ENCODE measurements at places on chromosomes 6 and 20.

GRCh38 chr20:45592574-45593189 is 13.6 kb upstream of the WFDC8 start:
- no peak for DNase-seq

DNA sequence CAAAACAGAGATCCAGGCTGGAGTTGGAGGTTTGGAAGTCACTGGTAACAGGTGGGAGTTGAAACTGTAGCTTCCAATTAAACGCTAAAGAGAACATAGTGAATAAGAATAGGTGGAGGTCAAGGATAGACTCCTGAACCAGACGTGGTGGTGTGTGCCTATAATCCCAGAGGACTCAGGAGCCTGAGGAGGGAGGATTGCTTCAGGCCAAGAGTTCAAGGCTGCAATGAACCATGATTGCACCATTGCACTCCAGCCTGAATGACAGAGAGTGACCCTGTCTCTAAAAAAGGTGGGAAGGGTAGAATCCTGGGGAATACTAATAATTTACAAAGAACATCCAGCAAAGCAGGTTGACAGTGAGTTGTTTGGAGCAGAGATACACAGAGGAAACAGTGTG is 13.6 kb downstream of the NRSN1 start:
- no peak for DNase-seq

- DNase-seq: no peak
Measured at GRCh38 chr6:4466769-4467480, 309.3 kb upstream of the CDYL start.

DNA sequence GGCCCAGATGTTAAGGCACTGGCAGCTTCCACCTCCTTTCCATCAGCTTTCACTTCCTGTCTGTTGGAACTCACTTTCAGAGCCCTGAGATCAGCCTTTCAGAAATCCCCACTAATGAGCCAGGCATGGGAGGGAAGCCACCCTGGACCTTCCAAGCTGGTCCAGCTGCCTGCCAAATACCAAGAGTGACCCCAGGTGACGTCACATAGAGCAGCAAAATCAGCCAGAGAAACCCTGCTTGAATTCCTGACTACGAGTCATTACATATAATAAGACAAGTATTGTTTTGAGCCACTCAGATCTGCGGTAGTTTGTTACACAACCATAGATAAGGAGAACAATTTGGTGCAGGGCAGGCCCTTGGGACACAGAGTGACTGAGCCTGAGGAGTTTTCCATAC is 556.0 kb upstream of the JAG1 start:
- DNase-seq: no peak

- no peak for DNase-seq
Measured at GRCh38 chr6:41917528-41917927, 3.4 kb downstream of the MED20 start.

DNA sequence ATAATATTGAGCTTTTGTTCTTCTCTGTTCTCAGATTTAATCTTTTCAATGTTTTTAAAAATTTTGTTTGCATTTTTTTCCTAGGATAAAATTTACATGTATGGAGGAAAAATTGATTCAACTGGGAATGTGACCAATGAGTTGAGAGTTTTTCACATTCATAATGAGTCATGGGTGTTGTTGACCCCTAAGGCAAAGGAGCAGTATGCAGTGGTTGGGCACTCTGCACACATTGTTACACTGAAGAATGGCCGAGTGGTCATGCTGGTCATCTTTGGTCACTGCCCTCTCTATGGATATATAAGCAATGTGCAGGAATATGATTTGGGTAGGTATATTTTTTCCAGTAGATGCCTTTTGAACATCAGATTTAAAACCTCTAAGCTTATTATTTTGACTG is 89.8 kb downstream of the ATRN start:
- DNase-seq: no peak

DNA sequence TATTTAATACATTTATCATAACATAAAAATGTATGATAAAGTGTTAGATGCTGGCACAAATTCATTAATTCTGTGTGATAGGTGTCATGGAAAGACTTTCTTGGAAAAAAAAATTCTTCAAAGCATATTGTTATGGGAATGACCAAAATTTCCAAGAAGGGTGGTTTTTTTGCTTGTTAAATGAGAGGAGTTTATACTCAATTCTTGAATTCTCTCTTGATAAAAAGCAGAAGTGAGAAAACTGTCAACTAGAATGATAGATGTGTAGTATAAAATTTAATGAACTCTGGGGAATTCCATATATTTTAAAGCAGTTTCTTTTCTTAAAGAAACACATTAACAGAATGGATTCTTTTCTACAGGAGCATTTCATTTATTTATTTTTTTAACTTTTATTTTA is 62.0 kb upstream of the SNAP91 start:
- DNase-seq: no peak

DNA sequence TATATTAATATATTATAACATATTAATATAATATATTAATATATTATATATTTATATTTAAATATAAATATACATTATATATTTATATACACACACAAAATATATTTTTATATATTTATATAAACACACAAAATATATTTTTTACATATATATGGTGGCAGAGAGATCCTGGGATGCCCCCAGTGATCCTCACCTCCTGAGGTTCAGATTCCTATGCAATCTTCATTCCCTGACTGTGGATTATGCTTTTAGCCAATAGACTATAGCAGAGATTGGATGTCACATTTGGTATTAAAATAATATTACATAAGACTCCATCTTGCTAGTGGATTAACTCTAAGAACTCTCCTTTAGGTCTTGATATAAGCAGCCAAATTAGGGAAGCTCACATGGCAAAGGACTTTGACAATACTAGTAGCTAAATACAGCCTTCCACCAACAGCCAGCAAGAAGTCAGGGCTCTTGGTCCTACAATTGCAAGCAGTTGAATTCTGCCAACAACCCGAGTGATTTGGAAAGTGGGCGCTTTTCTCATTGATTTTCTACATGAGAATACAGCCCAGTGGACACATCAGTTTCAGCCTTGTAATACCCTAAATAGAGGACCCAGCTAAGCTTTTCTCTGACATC is 681.0 kb downstream of the C6orf118 start:
- DNase-seq: no peak

DNA sequence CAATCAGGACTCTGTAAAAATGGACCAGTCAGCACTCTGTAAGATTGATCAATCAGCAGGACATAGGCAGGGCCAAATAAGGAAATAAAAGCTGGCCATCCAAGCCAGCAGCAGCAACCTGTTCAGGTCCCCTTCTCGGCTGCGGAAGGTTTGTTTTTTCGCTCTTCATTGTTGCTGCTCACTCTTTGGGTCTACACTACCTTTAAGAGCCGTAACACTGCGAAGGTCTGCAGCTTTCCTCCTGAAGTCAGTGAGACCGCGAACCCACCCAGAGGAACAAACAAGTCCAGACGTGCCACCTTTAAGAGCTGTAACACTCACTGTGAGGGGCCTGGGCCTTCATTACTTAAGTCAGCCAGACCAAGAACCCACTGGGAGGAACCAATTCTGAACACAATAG is 223.2 kb upstream of the EXOC2 start:
- DNase-seq: no peak

DNA sequence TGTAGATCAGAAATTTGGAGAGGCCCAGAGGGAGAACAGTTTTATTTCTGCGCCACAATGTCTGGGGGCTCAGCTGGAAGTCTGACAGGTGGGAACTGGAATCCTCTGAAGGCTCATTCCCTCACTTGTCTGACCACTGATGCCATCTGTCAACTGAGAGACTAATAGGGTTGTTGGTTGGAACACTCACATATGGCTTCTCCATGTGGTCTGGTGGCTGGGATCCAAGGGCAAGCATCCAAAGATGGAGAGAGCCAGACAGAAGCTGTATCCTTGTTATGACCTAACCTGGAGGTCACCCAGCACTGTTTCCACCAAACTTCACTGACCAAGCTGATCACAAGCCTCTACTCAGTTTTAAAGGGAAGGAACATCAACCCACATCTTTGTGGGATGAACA is 117.9 kb upstream of the AKAP12 start:
- DNase-seq: no peak

DNA sequence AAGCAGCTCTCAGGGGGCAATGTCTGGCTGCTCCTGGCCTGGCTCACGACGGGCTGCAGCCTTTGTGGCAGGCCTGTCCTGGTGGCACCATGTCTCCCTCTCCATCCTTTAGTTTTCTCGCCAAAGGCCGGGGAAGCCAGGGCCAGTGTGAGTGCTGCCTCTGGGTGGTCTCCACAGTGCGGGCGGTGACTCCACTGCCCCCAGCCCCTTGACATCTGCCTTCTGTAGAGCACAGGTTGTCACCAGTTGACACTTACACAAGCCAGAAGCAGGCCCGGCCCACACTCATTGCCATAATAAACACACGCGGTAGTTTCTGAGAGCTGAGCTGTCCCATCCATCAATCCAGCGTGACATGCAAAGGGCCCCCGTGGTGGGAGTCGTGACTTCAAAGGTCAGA is 219.5 kb downstream of the TFAP2C start:
- DNase-seq: no peak

DNA sequence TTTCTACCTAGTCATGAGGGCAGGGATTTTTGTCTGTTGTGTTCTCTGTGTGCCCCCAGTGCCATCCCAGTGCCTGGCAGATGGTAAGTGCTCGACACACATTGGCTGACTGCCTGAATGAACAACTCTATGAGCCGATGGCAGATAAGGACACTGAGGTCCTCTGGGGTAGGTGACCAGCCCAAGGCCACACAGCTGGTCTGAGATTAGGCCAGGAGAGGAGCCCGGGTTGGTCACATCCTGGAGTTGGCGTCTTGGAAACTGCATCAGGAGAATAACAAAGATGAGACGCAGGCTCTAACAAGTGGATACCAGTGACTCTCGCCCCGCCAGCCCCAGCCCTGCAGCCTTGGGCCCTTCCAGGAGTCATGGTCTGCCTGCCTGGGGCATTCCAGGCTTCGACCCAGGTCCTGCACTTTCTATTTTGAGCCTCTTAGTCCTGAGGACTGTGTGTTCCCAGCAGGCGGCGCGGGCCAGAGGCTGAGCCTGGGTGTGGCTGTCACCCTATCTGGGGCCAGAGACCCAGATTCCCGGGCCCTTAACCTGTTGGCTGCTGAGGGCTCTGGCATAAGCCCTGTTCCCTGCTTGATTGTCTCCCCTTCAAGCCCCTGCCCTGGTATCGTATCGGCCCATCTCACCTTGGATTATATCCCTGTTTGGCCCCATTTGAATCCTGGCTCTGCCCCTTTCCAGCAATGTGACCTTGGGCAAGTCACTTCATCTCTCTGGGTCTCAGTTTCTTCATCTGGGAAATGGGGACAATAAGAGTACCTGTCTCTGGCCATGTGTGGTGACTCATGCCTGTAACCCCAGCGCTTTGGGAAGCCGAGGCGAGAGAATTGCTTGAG is 88.3 kb downstream of the CEBPB start:
- DNase-seq: no peak

DNA sequence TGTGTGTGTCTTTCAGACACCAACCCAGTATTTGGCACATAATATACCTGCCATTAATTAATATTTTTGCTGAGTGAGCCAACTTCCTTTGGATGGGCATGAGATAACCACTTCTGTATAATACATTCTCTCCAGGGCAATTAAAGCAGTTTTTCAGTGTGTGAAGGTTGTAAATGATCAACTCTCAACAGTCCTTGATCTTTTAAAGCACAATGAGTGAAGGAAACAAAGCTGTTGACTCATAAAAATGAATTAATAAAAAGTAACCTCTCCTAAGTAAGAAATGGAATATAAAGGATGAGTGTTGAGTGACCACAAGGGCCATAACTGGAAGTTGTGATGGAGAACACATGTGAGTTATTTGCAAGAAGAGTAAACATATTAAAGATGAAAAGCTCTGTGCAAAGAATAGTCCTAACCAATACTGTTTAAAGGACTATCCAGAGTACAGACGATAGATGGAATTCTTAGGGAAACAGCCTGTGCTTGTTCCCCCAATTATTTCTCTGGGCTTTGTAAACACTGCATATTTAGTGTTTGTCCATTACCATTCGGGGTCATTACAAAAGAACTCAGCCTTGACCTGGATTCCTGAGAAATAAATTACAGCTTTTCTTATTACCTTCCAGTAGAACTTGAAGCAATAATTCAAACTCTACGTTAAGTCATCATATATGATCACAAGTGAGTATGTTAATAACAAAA is 446.2 kb downstream of the PLCB1 start:
- DNase-seq: no peak

DNA sequence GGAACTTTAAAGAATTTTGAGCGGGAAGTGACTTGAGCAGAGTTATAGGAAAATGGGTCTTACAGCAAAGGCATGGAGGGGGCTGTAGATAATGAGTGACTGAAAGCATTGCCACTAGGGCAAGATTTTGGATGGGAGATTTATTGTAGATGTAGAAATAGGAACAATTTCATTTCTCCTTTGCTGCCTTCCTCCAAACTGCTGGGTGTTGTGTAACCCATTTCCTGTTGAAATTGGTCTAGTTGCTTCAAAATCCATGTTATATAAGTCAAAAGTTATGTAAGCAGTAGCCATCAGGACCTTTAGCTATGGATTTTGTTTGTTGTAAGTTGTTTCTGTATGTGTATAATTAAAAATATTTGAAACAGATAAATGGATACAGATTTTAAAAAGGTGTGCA is 11.1 kb downstream of the YWHAB start:
- DNase-seq: no peak

- DNase-seq: no peak
Measured at GRCh38 chr6:34494973-34495372, 29.1 kb downstream of the PACSIN1 start.

DNA sequence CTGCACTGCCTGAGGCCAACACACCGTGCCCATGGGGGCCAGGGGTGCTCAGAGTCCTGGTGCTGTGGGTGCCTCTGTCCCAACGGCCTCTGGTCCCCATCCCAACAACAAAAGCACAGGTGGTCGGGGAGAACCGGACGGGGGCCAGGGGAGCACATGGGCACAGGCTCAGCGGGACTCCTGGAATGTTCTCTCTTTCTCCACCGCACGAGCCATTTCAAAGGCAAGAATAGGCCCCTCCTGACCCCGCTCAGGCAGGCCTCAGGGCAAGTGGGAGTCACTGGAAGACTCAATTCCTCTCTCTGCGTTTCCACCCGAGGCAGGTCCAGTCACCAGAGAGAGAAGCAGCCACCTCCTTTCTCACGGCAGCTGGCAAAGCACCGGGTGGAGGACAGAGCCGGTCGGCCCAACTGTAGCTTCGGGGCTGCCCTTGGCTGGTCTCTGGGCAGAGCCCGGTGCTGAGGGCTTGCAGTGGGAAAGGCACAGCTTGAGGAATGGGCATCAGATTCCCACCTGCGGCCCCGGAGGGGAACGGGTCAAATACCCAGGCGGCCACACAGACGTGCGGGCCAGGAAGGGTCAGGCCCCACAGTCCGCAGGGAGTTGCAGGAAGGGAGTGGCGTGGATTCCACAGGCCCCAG is 55.2 kb downstream of the KCNQ2 start:
- DNase-seq: no peak

DNA sequence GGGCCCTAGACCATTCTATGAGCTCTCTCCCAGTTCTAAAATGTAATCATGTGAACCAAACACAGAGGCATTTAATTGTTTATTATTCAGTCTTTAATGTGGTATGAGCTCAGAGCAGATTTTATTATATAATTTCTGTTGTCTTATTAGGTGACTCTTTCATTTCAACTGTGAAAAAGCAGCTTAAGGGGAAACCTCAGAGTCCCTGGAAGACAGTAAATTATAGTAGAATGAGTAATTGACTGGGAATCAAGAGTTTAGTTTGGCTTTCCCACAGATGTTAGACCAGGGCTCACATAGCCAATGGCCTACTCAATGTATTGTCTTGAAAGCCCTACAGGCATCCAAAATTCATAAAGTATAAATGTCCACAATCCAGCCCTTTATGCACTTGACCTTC is 390.4 kb upstream of the SLC35B3 start:
- no peak for DNase-seq

Data from activated T-cell treated with anti-CD3 and anti-CD28 coated beads, Interleukin-2, amount 50 U/mL, for 4 hours (primary cell).